K562 (cell line): ENCODE measurements at places on chromosomes 5 and 9.

DNA sequence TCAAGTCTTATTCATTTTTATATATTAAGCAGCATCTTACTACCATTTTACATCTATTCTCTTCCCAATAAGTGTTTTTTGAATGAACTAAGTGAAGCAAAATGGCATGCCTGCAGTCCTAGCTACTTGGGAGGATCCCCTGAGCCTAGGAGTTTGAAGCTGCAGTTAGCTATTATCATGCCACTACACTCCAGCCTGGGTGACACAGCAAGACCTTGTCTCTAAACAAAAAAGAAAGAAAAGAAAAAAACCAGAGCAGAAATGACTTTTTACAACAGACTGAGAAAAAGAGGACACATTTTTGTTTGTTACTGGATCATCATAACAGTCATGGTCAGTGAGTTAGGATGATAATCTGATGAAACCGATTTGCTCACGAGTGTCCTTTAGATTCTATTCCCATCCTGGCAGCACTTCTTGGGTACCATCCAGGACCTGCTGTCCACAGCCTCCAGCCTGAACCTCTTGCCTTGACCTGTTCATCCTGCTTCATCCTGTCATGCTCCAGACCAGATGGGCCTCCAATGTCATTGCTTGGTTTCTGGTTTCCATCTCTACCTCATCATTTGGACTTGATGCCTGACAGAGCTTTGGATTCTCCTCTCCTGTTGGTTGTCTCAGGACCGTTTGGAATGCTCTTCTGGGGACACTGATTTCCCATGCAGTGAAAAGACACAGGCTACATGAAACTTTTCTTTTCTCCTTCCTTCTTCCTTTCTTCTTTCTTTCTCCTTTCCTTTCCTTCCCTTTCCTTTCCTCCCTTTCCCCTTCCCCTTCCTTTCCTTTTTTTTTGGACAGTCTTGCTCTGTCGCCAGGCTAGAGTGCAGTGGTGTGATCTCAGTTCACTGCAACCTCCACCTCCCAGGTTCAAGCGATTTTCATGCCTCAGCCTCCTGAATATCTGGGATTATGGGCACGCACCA lies 50.1 kb upstream of the GLRX start:
- no peak overlapping the region for H3K27ac ChIP-seq
- no peaks in the 10 kb centered on the region for H3K36me3 ChIP-seq
- no peak overlapping the region for H3K4me3 ChIP-seq
- no peak for DNase-seq
- H3K27me3 ChIP-seq: no peaks in the 10 kb centered on the region

GRCh38 chr5:96961053-96961452 lies 25.2 kb downstream of the LNPEP start:
- H3K36me3 ChIP-seq: no peaks in the 10 kb centered on the region
- H3K27me3 ChIP-seq: no peaks in the 10 kb centered on the region
- no peak overlapping the region for H3K27ac ChIP-seq

GRCh38 chr9:107782381-107782780 lies 292.8 kb upstream of the KLF4 start:
- no peak overlapping the region for H3K27ac ChIP-seq
- H3K27me3 ChIP-seq: no peaks in the 10 kb centered on the region
- no peak for DNase-seq
- no peaks in the 10 kb centered on the region for H3K36me3 ChIP-seq
- no peak overlapping the region for H3K4me3 ChIP-seq

- H3K27me3 ChIP-seq: no peaks in the 10 kb centered on the region
- no peak overlapping the region for H3K4me3 ChIP-seq
- no peaks in the 10 kb centered on the region for H3K36me3 ChIP-seq
- no peaks in the 10 kb centered on the region for H3K4me1 ChIP-seq
- no peak for DNase-seq
Measured at GRCh38 chr5:3963652-3964051, 368.0 kb downstream of the IRX1 start.

GRCh38 chr5:161314033-161314432 lies 232.5 kb downstream of the GABRB2 start:
- no peaks in the 10 kb centered on the region for H3K36me3 ChIP-seq
- no peaks in the 10 kb centered on the region for H3K27me3 ChIP-seq
- H3K27ac ChIP-seq: no peak overlapping the region
- no peaks in the 10 kb centered on the region for H3K4me1 ChIP-seq
- H3K4me3 ChIP-seq: no peak overlapping the region

GRCh38 chr5:27026801-27027200 lies 11.6 kb downstream of the CDH9 start:
- no peak for DNase-seq
- no peaks in the 10 kb centered on the region for H3K36me3 ChIP-seq
- no peaks in the 10 kb centered on the region for H3K4me1 ChIP-seq
- no peaks in the 10 kb centered on the region for H3K27me3 ChIP-seq
- no peak overlapping the region for H3K27ac ChIP-seq

GRCh38 chr9:93890436-93890935 lies 64.7 kb downstream of the BARX1 start:
- no peak for DNase-seq
- H3K27me3 ChIP-seq: no peaks in the 10 kb centered on the region
- no peak overlapping the region for H3K4me3 ChIP-seq
- no peaks in the 10 kb centered on the region for H3K36me3 ChIP-seq

GRCh38 chr5:90830058-90830457 lies 271.5 kb downstream of the ADGRV1 start:
- H3K27ac ChIP-seq: no peak overlapping the region
- no peak for DNase-seq
- no peaks in the 10 kb centered on the region for H3K27me3 ChIP-seq

DNA sequence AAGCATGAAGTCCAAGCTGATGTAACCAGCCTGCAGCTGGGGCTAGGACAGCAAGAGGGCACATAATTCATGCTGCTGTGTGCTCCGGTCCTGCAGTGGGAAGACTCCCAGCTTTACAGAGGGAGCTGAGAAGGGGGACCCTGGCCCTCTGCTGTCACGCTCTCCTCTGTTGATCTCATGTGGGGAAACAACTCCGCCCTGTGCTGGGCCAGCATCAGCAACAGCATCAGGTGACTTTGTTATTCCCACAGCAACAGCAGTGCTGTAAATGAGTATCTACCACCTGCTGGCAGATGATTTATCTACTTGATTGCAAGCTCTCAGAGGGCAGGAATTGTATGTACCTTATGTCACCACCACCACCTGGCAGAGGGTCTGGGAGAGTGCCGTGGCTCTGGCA lies 176.2 kb downstream of the COL23A1 start:
- no peak overlapping the region for H3K27ac ChIP-seq
- no peaks in the 10 kb centered on the region for H3K36me3 ChIP-seq
- H3K4me1 ChIP-seq: peaks cover 11% of the 10 kb centered on the region
- H3K4me3 ChIP-seq: no peak overlapping the region

DNA sequence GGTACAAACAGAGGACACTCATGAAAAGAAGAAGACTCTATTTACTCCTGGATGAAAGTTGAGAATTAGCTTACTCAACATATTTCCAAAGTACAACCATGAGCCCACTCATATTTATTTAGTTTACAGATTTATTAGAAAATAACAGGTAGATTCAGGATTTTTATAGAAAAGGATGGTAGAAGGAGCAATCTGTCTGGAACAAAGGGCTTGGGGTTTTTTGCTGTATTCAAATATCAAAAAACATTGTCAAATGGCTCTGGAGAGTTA lies 7.0 kb upstream of the ERAP2 start:
- H3K4me1 ChIP-seq: no peaks in the 10 kb centered on the region
- H3K36me3 ChIP-seq: no peaks in the 10 kb centered on the region

- no peak overlapping the region for H3K27ac ChIP-seq
- no peak overlapping the region for H3K4me3 ChIP-seq
- H3K27me3 ChIP-seq: no peaks in the 10 kb centered on the region
Measured at GRCh38 chr5:50856401-50857119, 190.1 kb downstream of the PARP8 start.

DNA sequence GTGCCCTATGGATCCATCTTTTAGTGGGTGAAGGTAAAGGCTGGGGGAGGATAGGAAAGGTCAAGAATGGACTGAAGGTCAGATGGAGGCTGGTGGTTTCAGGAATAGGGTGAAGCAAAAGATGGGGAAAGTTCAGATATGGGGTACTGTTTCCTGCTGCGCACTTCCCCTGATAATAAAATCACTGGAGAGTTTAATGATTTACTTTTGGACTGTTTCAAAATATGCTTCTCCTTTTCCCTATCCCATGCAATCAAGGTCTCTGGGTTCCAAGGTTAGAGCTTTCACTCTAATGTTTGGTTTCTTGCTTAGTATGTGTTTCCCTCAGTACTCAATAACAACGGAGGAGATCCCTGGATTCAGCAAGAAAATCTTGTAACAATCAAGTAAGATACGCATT lies 10.8 kb upstream of the PPP3R2 start:
- no peak for DNase-seq
- H3K4me1 ChIP-seq: no peaks in the 10 kb centered on the region
- H3K27me3 ChIP-seq: no peaks in the 10 kb centered on the region
- no peak overlapping the region for H3K27ac ChIP-seq
- H3K4me3 ChIP-seq: no peak overlapping the region

DNA sequence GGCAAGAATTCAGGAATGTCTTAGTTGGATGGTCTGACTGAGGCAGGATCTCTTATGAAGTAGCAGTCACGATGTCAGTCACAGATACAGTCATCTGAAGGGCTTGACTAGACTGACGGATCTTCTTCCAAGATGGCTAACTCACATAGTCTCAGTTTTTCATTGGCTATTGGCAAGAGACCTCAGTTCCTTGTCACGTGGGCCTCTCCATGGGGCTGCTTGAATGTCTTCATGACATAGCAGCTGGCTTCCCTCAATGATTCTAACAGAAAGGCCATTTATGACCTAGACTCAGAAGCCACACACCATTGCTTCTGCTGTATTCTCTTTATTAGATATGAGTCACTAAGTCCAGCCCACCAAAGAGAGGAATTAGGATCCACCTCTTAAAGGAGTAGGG lies 4.7 kb downstream of the APC start:
- 0 out of 2 replicates have a peak overlapping the region, but pooled peaks have one; percentile 4 for H3K4me3 ChIP-seq
- H3K4me1 ChIP-seq: peaks cover 12% of the 10 kb centered on the region
- peaks cover 4% of the 10 kb centered on the region; the same call in 1 of the 3 replicates for H3K36me3 ChIP-seq
- H3K27me3 ChIP-seq: no peaks in the 10 kb centered on the region
- H3K27ac ChIP-seq: peak overlapping the region; percentile 70; the same call in 2 of the 3 replicates
- DNase-seq: no peak

DNA sequence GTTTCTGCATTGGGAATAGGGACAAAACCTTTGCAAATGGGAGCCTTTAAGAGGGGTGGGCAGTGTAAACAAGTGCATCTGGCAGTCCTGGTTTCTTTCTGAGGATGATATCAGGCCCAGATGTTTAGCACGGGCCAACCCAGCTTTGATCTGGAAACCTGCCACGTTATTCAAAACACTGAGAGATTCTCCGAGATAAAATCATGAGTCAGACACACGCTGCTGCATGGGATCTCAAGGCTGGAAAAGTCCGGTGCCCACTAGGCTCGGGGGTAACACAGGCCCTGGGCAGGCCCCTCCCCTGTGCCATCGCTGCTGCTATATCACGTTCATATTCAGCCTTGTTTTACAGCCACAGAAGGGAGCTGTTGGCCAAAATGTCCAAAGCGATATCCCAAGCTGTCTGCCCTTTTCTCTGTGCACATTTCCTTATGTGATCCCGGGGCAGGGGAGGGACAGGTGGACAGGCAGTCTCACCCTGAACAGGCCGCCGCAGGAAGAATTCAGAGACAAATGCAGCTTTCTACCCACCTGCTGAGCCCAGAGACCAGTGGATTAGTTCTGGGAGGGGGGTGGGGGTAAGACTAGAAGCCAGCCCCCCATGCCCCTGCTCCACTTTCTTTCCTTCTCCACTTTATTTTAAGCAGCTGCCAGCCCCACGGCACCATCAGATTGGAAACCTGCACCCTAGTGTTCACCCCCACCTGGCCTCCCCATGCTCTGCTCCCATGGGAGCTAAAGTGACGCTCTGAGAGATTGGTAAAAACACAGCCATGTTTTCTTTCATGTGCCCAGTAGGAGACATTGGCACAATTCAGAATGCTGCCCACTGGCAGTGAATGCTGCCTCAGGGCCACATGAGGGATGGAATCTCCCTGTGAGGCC lies 63.1 kb downstream of the TMOD1 start:
- H3K36me3 ChIP-seq: peaks cover 55% of the 10 kb centered on the region
- H3K27me3 ChIP-seq: no peaks in the 10 kb centered on the region
- DNase-seq: no peak
- no peak overlapping the region for H3K4me3 ChIP-seq
- H3K27ac ChIP-seq: no peak overlapping the region

DNA sequence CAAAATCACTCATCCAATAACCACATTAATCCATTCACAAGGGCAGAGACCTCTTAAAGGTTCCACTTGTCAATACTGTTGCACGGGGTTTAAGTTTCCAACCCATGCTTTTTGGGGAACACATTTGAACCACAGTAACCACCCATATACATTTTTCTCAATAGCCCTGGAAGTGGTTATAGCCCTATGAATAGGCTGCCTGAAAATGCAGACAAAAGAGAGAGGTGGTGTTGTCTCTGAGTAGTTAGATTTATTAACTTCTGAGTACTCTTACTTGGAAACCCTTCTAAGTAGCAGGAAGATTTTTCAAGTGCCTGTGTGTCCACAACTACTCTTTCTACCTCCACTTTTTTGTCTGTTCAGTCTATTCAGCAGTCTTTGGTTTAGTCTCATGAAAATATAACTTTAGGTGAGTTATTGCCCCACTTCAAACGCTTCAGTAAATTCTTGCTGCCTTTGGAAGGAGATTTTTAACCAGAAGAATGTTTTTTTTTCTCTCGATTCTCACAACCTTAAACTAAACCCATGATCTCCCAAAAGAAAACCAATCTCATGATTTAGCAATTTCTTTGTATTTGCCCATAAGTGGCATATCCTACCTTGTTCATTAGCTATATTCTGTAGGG lies 42.6 kb downstream of the ARHGEF28 start:
- H3K36me3 ChIP-seq: no peaks in the 10 kb centered on the region; the same call in 2 of the 3 replicates
- H3K4me1 ChIP-seq: peaks cover 18% of the 10 kb centered on the region
- H3K27me3 ChIP-seq: no peaks in the 10 kb centered on the region
- DNase-seq: no peak

DNA sequence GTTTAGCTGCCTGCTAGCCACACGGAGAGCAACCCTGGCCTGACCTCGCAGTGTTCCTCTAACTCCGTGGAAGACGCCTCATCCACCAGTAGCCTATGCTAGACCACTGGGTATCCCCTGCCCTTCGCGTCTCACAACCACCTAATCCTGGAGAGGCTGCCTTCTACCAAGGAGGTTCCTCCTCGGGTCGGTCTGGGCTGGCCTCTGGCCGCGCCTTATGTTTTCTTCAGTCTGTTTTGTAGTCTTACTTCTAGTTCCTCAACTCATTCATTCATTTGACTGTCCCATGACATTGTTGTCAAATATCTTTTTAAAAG lies 1.6 kb upstream of the TPM2 start:
- H3K4me3 ChIP-seq: peak overlapping the region; percentile 72
- peak overlapping the region; percentile 86 for H3K27ac ChIP-seq
- H3K27me3 ChIP-seq: no peaks in the 10 kb centered on the region
- peaks cover 23% of the 10 kb centered on the region for H3K4me1 ChIP-seq

DNA sequence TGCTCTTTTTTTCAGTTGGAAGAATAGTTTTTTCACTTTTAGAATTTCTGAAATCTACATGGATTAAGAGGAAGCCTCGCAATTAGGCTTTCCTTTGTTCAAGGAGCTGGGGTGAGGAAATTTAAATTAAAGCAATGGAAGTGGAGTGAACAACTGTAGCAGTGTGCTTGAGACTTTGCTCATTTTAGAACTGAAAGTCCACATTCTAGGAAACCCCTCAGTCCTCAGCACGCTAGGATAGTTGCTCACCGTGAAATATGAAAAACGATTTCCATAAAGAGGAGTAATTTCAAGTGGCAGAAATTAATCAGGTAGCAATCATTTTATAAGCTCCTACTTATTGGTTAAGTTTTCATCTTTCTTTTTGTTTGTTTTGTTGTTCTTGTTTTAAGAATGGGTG lies 243.0 kb upstream of the ITGA1 start:
- no peaks in the 10 kb centered on the region for H3K27me3 ChIP-seq
- H3K27ac ChIP-seq: no peak overlapping the region
- H3K4me3 ChIP-seq: no peak overlapping the region
- H3K36me3 ChIP-seq: no peaks in the 10 kb centered on the region
- DNase-seq: no peak

GRCh38 chr5:149422366-149423048 lies 43.4 kb upstream of the IL17B start:
- H3K27ac ChIP-seq: no peak overlapping the region
- peak; percentile 31 for DNase-seq
- H3K4me1 ChIP-seq: peaks cover 20% of the 10 kb centered on the region
